ENCODE measurements at places on chromosomes 16 and 17.

- no peak for DNase-seq
Measured at GRCh38 chr16:81635063-81635937, 143.8 kb upstream of the PLCG2 start.

- DNase-seq: peak; percentile 84
Measured at GRCh38 chr17:81481073-81481799, 31.4 kb downstream of the ACTG1 start.

- peak; percentile 23 for DNase-seq
Measured at GRCh38 chr17:49928126-49928800, 40.7 kb upstream of the DLX4 start.

DNA sequence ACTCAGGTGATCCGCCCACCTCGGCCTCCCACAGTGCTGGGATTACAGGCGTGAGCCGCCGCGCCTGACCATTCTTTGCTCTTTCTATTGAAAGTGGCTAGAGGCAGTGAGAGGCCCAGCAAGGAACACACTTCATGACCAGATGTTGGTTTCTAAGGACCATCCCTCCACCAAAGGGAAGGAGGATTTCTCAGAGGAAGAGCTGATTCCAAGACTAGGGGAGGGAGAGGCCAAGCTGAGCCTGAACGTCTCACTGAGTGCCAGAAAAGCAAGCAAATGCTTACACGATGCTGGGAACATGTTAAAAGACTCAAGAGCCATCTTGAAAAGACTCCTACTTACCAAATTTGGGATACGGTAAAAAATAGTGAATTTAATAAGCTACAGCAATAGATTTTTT, 79.2 kb downstream of the MRM3 start:
- no peak for DNase-seq

DNA sequence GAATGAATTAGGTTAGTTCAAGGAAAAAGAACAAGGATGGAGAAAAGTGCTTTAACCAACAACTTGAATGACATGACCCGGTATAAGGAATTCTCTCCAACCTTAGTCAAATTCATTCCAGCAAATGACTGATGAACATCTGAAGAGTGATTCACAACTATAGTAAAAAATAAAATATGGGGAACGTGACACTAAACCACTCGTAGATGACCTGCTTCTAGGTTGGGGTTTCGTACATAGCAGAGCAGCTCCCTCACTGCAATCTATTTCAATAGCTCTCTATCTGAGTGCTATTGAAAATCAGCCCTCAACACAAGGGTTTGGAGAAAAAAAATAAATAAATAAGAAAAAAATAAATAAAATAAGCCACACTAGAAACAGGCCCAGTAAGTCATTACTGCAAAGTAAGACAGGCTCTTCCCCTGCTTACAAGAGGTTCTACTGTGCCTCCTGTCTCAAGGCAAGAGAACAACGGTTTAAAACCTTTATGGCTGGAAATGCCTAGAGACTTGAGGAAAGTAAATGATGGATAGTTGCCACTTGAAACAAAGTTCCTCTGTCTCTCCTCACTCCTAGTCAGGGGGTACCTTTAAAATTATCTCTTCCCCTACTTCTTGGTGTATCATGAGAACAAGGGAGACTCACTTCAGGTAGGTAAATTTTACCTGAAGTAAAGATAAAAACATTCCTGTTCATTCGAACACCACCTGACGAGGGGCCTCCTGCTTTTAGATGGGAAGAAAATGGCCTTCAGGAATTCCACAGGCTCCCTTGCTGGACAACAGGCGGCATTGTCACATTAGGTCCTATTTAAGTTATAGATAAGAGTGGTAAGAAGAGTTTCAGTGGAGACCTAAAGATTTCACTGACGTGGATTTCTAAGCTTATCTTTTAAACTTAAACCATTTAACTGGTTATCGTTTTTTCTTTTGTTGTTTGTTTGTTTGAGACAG, 20.5 kb downstream of the COG7 start:
- no peak for DNase-seq

DNA sequence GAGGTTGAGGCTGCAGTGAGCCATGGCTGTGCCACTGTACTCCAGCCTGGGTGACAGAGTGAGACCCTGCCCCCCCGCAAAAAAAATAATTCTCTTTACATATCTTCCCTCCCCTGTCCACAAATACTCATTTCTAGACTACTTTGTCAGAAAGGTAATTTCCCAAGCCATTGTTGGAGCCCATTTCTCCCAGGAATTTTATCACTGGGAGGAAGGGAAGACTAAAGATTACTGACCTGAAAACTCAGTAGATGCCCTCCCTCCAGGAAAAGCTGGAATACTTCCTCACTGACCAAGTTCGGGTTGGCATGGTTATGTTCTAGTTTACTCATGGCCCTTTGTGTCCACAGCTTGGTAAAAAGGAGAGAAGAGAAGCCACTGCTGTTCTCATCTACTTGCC, 4.1 kb downstream of the CALCOCO2 start:
- no peak for DNase-seq

GRCh38 chr17:64060331-64060730, 39.9 kb upstream of the ICAM2 start:
- no peak for DNase-seq

DNA sequence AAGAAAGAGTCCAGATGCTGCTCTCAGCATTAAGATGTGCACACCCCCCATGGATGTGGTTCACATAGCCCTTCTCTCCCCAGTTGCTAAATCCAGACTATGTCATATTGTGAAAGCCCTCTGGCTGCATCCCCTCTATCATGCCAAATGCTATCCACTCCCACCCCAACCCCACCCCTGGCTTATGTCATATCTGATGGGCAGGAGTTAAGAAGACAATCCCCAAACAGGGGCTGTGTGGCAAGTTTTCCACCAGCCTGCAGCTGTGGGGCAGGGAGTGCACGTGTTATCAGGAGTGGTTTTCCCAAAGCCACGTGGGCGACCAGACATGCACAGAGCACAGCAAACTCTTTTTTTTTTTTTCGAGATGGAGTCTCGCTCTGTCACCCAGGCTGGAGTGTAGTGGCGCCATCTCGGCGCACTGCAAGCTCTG, 10.0 kb downstream of the FAM117A start:
- no peak for DNase-seq

DNA sequence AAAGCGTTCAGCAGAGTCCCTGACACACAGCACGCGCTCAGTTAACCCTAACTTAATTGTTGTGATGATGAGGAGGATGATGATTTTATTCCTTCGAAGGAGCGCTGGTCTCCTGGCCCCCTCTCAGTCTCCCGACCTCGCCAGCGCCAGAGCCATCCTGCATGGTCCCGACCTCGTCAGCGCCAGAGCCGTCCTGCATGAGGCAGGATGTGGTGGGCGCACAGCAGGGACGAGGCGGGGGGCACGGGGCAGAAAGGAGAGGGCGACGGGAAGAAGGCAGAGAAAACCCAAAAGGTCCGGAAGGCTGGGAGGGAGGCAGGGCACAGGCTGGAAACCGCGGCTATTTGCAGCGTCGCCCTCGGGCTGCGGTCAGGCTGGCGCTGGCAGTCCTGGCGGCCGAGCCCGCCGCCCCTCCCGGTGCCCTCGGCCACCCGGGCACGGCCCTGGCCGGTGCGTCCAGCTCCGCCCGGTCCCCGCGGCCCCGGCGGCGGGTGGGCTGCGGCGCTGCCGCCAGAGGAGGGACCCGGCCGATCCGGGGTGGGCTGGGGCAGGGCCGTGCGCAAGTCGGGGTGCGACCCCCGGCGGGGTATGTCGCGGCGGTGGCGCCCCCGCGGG, 3.0 kb upstream of the TAC4 start:
- no peak for DNase-seq

- DNase-seq: no peak
Measured at GRCh38 chr17:80180192-80180591, 10.4 kb downstream of the CARD14 start.

DNA sequence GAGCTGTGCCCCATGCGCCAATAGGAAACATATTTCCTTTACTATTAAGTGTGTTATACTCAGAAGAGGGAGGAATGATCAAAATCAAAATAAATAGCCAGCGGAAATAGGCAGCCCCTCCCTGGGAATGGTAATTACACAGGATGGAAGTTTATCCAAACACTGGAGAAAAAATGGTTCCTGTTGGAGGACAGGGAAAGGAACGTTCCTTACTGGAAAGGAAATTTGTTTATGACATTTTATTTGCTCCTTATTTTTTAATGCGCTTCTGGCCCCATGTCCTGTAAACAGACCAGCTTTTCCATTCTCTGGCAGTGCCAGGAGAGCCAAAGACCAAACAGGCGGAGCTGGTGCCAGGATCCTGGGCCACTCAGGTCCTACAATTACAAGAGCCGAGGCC, 273.7 kb downstream of the SOX9 start:
- DNase-seq: no peak

- DNase-seq: no peak
Measured at GRCh38 chr16:28053461-28053860, 10.1 kb downstream of the GSG1L start.

DNA sequence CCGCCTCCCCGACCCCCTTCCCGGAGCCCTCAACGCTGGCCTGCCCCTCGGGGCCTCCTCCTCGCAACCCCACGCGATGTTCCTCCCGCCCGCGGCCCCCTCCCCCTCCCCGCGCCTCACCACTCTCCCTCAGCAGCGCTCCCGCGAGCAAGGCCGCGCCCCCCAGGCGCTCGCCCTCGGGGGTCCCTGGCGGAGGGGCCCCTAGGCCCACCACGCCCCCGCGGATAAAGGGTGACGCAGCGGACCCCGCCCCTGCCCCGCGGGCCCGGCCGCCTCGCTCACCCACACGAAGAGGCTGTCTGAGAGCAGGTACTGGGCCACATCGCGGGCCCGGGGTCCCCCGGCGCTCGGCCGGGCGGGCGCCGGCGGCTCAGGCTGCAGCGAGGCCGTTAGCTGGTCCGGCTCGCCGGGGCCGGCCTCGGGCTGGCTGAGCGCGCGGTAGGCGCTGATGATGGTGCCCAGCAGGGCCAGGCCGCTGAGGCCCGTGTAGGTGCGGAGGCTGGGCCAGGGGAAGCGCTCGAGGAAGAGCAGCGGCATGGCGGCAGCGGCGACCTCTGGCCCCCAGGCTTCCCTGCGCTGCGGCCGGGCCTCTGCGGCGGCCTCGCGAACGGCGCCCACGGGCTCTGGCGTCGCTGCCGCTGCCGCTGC, 430 bp downstream of the AMFR start:
- peak; percentile 63 for DNase-seq

DNA sequence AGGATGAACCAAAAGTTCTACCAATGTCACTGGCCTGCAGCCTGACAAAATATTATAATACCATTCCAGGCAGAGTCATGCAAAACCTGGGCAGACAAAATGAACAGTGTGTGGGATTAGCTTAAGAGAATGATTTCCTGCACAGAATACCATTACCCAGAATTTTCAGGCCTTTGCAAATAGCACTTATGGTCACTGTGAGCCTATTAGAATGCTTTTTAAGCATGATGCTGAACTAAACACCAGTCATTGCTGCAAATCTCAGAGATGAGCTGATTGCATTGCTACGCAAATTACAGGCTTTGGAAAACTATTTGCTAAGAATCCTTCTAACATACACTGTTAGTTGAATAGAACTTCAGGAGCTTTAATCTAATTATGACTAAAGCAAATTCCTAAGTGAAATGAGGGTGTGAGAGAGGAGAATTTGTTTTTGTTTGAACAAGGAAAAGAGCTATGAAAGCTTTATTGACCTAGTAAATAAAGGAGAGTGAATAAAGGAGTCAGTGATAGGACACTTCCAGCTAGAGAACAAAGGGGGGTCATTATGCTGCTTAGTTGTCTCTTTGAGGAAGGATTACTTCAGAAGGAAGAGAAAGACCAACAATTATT, 398.8 kb downstream of the HS3ST3B1 start:
- DNase-seq: no peak
